ENCODE measurements at places on chromosomes 5 and 9. TPM values are rescaled to one million over a fixed set of nuclear protein-coding genes. Genes with fewer than 3 reads are reported as not detected.

GRCh38 chr5:109654455-109654854 is 35.3 kb upstream of the MAN2A1 start:
- no peak overlapping the region for H3K4me3 ChIP-seq
- no peak for DNase-seq
- H3K27ac ChIP-seq: no peak overlapping the region
- H3K4me1 ChIP-seq: peaks cover 3% of the 10 kb centered on the region
- H3K36me3 ChIP-seq: no peaks in the 10 kb centered on the region

GRCh38 chr5:73540192-73540591 is 25.2 kb downstream of the ANKRA2 start:
- DNase-seq: no peak
- no peaks in the 10 kb centered on the region for H3K4me1 ChIP-seq
- H3K4me3 ChIP-seq: no peak overlapping the region
- no peaks in the 10 kb centered on the region for H3K36me3 ChIP-seq
- H3K27me3 ChIP-seq: peaks cover 31% of the 10 kb centered on the region

- H3K36me3 ChIP-seq: no peaks in the 10 kb centered on the region
- no peak overlapping the region for H3K4me3 ChIP-seq
- no peak for DNase-seq
- peaks cover 17% of the 10 kb centered on the region for H3K27me3 ChIP-seq
These were observed 124.4 kb upstream of the MSX2 start for GRCh38 chr5:174599992-174600391.

DNA sequence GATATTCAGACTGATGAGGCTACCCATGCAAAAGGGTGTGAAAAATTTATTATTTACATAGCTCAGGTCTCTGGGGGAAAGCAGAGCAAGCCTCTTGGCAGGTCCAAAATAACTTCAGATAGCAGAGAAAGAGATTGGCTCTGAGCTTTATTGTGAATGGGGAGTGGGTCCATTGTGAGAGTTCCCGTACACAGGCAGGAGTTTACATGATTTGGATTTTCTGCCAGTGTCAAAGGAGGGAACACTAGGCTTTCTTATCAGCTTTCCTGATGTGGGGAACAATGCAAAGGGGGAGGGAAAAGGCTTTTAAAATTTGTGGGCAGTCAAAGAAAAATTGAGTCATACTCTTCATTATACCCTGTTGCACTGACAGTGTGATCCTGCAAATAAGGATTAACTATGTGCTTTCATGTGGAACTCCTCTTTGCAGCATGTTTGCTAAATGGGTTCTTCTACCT is 615.0 kb upstream of the RIOK2 start:
- no peak overlapping the region for H3K27ac ChIP-seq
- DNase-seq: no peak
- no peaks in the 10 kb centered on the region for H3K27me3 ChIP-seq
- H3K4me3 ChIP-seq: no peak overlapping the region

- DNase-seq: no peak
- peaks cover 2% of the 10 kb centered on the region for H3K36me3 ChIP-seq
- H3K27me3 ChIP-seq: no peaks in the 10 kb centered on the region
- no peak overlapping the region for H3K27ac ChIP-seq
- peaks cover 21% of the 10 kb centered on the region for H3K4me1 ChIP-seq
These were observed 337 bp upstream of the DMAC1 start for GRCh38 chr9:7799944-7800285.

GRCh38 chr5:14748180-14748900 is 83.8 kb downstream of the OTULIN start:
- no peak overlapping the region for H3K27ac ChIP-seq
- no peaks in the 10 kb centered on the region for H3K27me3 ChIP-seq
- DNase-seq: no peak
- H3K36me3 ChIP-seq: peaks cover 6% of the 10 kb centered on the region
- H3K4me1 ChIP-seq: peaks cover 19% of the 10 kb centered on the region

DNA sequence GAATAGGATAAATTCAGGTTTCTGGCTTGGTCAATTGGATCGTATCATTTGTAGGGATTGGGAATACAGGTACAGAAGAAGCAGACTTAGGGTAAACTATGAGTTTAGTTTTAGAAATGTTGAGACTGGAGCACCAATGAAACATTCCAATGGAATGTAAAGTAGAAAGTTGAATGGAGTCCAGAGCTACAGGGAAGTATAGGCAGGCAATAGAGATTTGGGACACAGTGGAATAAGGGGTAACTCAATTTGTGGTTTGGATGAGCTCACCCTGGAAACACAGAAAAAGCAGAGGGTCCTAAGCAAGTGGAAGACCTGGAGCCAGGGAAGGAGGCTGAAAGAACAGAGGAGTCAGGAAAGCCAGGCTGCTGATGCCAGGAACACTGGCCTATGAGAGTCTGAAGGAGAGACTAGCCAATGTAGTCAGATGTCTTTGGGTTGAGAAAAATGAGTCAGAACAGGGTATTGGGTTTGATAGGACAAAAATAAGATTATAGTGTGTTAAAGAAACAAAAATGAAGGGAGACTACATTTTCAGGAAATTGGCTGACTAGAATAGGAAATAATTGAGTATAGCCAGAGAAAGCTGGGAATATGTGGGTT is 72.8 kb downstream of the STARD4 start:
- H3K27ac ChIP-seq: no peak overlapping the region
- H3K27me3 ChIP-seq: no peaks in the 10 kb centered on the region
- H3K36me3 ChIP-seq: no peaks in the 10 kb centered on the region

Gene CFAP77
- total RNA-seq: 0.23 TPM

Gene PCDHA4
- 9.0 TPM for total RNA-seq

Gene NPR3
- 8.5 TPM for total RNA-seq

Gene GDA
- total RNA-seq: 12.3 TPM

Gene SPATA31C1
- 1.4 TPM for total RNA-seq

Gene SMIM33
- total RNA-seq: not detected

Gene CDH18
- total RNA-seq: 2.2 TPM

Gene SPINK6
- total RNA-seq: not detected

Gene LIFR
- total RNA-seq: 21.3 TPM
